Inflammatory macrophage (primary cell): ENCODE measurements at places on chromosomes 4 and X.

GRCh38 chr4:42234817-42235216 is 82.4 kb upstream of the BEND4 start:
- DNase-seq: no peak

DNA sequence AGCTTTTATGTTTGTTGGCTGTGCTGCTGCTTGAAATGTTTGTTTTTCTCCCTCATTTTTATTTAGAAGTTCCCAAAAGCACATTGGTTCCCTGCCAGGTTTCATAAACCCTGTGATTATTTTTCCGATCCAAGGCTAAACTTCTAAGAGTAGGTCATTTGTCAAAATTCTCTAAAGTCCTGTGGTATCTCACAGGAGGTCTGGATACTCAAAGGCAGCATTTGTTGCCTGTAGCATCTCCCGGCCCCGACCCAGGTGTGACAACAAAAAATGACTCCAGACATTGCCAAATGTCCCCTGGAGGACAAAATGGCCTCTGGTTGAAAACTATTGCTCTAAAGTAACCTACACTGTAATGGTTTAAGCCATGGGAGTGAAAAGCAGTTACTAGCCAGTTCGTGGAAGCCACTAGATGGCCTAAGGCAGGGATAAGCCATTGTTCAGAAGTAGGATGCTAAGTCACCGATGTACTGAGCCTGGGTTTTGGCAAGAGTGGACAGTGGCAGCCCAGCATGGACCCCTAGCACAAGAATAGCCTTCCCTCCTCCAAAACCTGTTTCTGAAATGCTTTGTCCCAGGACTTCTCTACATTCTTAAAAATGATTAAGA is 256.1 kb downstream of the THOC2 start:
- DNase-seq: no peak

DNA sequence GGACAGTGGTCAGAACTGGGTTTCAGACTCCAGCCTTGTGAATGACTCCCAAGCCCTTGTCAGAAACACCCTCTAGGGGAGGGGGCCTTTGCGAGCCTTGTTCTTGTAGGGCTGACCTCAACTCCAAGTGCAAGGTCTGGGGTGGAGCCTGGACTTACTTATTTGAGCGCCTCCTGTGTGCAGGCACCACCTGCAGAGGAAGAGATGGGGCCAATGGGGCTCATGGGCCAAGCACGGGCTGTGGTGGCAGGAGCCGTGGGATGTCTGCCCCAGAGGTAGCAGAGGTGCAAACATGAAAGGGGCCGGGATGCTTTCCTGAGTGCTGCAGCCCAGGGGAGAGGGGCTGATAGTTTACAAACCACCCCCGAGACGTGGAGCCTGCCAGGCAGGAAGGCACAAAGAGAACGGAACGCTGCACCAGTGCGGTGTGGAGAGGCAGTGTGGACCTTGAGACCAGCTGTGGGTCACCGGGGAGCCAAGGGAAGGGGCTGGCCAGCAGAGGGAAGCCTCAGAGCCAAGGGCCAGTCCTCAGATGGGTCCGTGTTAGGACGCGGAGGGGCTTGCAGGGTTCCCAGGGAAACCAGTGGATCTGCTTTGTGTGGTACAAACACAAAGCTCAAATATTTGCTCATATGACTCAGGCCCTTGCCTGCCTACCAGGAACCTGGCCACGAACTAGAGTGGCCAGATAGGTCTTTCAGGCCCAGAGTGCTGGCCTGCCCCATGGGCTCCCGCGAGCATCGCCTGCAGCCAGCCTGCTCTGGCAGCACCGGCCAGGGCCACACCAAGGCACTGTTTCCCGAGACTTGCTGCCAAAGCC is 8.7 kb upstream of the TADA2B start:
- DNase-seq: no peak

DNA sequence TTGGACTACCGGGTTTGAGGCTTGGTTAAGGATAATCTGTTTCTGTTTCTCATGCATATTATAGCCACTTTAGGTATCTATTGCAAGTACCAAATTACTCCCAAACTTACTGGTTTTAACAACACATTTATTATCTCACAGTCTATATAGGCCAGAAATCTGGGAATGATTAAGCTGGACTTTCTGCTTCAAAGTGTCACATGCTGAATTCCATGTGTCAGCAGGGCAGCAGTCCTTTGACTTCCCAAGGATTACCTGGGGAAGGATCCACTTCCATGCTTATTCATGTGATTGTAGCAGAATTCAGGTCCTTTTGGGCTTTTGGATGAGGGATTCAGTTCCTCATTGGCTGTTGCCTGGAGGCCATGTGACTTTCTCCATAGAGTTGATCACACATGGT is 349.0 kb upstream of the TRAM1L1 start:
- DNase-seq: no peak
